ENCODE measurements at places on chromosomes 11 and 22.

GRCh38 chr11:101053492-101053891, 76.1 kb downstream of the PGR start:
- no peak for DNase-seq

DNA sequence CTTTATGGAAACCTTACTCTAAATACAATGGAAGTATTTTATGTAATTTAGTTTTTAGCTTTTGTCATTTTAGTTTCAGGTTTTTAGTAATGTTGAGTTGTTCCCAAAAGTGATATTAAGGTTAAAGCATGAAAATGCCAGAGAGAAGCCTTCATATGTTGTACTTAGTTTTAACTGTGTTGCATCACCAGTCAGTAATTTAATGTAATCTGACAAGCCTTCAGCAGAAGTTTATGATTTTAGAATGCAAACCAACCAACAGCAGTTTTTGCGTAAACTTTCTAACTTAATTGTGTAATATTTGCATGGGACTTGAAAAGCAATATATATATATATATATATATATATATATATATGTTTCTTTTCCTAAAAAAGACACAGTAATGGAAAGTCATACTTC, 110.6 kb downstream of the MSANTD4 start:
- no peak for DNase-seq

- no peak for DNase-seq
Measured at GRCh38 chr22:36461665-36462649, 19.5 kb downstream of the TXN2 start.

DNA sequence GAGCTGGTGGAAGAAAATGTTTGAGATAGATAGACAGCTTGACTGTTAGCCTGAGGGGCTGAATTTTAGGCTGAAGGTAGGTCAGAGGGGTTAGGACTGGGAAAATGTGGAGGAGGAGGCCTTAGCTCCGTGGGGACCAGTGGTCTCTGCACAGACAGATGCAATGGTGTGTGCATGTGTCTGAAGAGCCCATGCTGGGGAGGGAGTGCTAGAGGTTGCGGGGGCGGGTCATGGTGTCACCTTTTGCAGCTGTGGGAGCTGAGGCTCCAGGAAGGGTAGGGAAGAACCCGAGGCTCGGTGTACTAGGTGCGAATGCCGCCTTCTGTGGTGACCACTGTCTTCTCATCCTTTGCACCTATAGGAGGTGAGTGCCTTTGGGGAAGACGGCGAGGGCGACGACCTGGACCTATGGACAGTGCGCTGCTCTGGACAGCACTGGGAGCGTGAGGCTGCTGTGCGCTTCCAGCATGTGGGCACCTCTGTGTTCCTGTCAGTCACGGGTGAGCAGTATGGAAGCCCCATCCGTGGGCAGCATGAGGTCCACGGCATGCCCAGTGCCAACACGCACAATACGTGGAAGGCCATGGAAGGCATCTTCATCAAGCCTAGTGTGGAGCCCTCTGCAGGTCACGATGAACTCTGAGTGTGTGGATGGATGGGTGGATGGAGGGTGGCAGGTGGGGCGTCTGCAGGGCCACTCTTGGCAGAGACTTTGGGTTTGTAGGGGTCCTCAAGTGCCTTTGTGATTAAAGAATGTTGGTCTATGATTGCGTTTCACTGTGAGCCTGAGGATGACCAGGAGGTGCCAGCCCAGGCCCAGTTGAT, 1.6 kb downstream of the SDF2L1 start:
- DNase-seq = no peak

- no peak for DNase-seq
Measured at GRCh38 chr11:91489989-91490388, 734.6 kb upstream of the FAT3 start.

Data from stimulated activated CD4-positive, alpha-beta T cell treated with anti-CD3 and anti-CD28 coated beads, Interleukin-15, amount 100 ng/mL, for 1 hour (primary cell).